H9 (cell line): ENCODE measurements at places on chromosomes 3 and 15. TPM values are rescaled to one million over a fixed set of nuclear protein-coding genes. Genes with fewer than 3 reads are reported as not detected.

GRCh38 chr3:54321520-54321919, 199.2 kb downstream of the CACNA2D3 start:
- no peak overlapping the region for H3K4me3 ChIP-seq
- no peaks in the 10 kb centered on the region for H3K27me3 ChIP-seq
- no peak overlapping the region for H3K27ac ChIP-seq
- no peaks in the 10 kb centered on the region for H3K36me3 ChIP-seq
- H3K4me1 ChIP-seq = no peaks in the 10 kb centered on the region
- DNase-seq = no peak

DNA sequence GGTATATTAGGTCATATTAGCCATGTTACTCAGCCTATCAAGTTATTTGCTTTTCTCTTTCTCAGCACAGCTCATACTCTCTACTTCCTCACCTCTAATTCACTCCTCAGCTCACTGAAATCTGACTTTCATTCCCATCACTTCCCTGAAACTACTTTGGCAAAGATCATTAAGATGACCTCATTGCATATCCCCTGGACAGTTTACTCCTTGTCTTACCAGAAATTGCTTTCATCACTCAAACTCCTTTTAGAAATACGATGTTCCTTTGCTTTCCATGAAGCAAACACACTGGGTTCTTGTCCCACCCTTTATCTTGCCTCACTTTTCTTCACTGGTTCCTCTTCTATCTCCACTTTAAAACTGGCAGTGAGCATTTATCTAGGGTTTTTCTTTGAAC, 354.4 kb downstream of the TUSC7 start:
- H3K36me3 ChIP-seq = no peaks in the 10 kb centered on the region
- peaks cover 4% of the 10 kb centered on the region; the same call in 1 of the 2 replicates for H3K4me1 ChIP-seq
- no peak overlapping the region for H3K27ac ChIP-seq
- no peak overlapping the region for H3K4me3 ChIP-seq
- H3K27me3 ChIP-seq = no peaks in the 10 kb centered on the region

DNA sequence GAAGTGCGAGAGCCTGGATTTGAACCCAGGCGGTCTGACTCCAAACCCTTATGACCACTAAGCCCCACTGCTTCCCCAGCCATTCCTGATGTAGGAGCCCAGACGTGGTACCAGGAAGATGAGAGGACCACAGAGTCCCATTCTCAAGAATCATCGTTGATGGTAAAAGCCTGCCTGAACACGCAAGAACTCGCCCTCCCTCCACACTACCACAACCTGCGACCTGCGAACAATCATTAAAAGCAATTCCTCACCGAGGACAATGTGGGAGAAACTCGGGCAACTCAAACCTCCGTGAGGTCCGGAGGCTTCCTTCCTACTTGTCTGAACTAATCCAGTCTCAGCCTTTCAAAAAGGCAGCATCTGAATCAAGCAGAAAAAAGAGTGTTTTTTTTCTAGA, 10.3 kb downstream of the MAGI1 start:
- H3K4me1 ChIP-seq = 0 out of 2 replicates have a peak, but pooled peaks cover 2% of the 10 kb centered on the region
- H3K27ac ChIP-seq = no peak overlapping the region
- no peak overlapping the region for H3K4me3 ChIP-seq
- no peak for DNase-seq

DNA sequence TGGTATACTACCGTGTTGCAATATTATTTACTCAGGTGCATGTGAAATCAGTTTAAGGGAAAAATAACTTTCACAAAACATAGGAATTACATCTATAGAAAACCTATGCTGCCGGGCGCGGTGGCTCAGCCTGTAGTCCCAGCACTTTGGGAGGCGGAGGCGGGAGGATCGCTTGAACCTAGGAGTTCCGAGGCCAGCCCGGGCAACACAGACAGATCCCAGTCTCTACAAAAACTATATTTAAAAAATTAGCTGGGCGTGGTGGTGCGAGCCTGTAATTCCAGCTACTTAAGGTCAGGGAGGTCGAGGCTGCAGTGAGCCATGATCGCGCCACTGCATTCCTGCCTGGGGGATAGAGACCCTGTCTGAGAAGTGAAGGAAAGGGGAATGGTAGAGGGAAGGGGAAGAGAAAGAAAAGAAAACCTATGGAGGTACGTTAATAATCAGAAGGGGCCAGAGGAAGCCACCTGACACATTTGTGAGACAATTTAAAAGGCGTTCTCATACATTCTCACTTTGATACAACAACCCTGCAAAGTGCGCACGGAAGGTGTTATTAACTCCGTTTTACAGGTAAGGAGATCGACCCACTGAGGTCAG, 456 bp upstream of the TMEM62 start:
- H3K27ac ChIP-seq = no peak overlapping the region
- no peaks in the 10 kb centered on the region; the same call in 1 of the 2 replicates for H3K4me1 ChIP-seq
- H3K36me3 ChIP-seq = peaks cover 2% of the 10 kb centered on the region; the same call in 1 of the 3 replicates

DNA sequence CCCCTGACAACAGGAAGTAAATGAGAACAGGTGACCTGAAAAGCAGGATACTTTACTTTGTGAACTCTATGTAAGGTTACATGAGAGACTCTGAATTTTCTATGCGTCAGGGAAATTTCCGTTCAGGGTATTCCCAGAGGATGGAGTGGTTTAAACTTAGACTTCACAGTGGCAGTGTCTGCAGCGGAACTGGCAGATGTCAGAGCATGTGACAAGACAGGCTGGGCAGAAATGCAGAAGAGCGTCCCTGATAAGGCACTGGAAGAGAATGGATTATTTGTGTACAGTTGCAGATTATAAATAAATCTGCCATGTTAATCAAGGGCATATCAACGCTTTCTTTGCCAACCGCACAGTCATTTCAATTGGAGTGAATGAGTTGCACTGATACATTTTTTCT, 598.4 kb upstream of the ZNF717 start:
- H3K36me3 ChIP-seq = peaks cover 8% of the 10 kb centered on the region; the same call in 1 of the 2 replicates
- DNase-seq = no peak
- no peaks in the 10 kb centered on the region for H3K4me1 ChIP-seq
- no peak overlapping the region for H3K4me3 ChIP-seq
- H3K27ac ChIP-seq = no peak overlapping the region

GRCh38 chr3:48684054-48684349, 1.7 kb downstream of the NCKIPSD start:
- H3K4me3 ChIP-seq = peak overlapping the region; percentile 81
- peaks cover 26% of the 10 kb centered on the region for H3K36me3 ChIP-seq
- H3K27ac ChIP-seq = no peak overlapping the region
- no peak for DNase-seq
- H3K4me1 ChIP-seq = peaks cover 4% of the 10 kb centered on the region; the same call in 1 of the 2 replicates

DNA sequence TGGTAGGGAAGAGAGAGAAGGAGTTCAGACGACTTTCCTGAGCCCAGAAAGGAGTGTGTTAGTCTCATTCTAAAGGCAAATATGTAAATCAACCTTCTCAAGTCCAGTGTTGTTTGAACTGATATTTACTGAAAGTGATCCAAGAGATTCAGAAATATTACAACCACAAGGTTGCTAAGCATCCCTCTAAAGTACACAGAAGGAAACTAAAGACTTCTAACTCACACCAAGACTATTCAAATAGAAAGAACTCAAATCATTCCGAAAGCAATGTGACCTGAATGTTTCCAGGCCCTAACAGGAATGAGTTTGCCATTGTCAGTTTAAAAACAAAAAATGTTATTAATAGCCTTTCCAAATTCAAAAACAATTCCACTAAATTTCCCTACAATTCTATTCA, 56.9 kb upstream of the VGLL3 start:
- no peaks in the 10 kb centered on the region for H3K27me3 ChIP-seq
- no peak for DNase-seq
- H3K27ac ChIP-seq = no peak overlapping the region

DNA sequence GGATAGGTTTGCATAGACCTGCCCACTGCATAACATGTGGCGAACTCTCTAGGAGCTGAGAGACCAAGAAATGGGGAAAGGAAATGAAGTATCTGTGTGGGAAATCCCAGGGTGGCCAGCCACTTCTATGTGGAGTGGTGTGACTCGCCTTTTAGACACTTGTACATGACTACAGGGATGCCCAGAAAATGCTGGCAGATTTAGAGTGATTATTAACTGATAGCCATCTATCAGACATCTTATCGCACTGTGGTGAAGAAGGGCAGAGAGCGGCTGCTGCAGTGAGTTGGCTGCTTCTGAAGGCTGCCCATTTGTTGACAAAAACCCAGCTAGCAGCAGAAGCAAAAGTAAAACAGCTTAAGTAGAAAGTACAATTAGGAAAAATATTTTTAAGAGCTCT, 18.1 kb upstream of the STAC start:
- no peak overlapping the region for H3K27ac ChIP-seq
- H3K4me1 ChIP-seq = no peaks in the 10 kb centered on the region; the same call in 1 of the 2 replicates
- no peaks in the 10 kb centered on the region for H3K27me3 ChIP-seq
- no peak for DNase-seq
- H3K4me3 ChIP-seq = no peak overlapping the region

- no peak overlapping the region for H3K4me3 ChIP-seq
- H3K27me3 ChIP-seq = no peaks in the 10 kb centered on the region
- no peak overlapping the region for H3K27ac ChIP-seq
- H3K4me1 ChIP-seq = no peaks in the 10 kb centered on the region
- DNase-seq = no peak
- no peaks in the 10 kb centered on the region for H3K36me3 ChIP-seq
These were observed 62.7 kb downstream of the HHLA2 start for GRCh38 chr3:108359011-108359410.

- no peak overlapping the region for H3K4me3 ChIP-seq
- H3K27ac ChIP-seq = no peak overlapping the region
- H3K27me3 ChIP-seq = no peaks in the 10 kb centered on the region
- H3K36me3 ChIP-seq = no peaks in the 10 kb centered on the region; the same call in 1 of the 3 replicates
- DNase-seq = no peak
- no peaks in the 10 kb centered on the region for H3K4me1 ChIP-seq
These were observed 326.3 kb upstream of the NR2E3 start for GRCh38 chr15:71484080-71484479.

DNA sequence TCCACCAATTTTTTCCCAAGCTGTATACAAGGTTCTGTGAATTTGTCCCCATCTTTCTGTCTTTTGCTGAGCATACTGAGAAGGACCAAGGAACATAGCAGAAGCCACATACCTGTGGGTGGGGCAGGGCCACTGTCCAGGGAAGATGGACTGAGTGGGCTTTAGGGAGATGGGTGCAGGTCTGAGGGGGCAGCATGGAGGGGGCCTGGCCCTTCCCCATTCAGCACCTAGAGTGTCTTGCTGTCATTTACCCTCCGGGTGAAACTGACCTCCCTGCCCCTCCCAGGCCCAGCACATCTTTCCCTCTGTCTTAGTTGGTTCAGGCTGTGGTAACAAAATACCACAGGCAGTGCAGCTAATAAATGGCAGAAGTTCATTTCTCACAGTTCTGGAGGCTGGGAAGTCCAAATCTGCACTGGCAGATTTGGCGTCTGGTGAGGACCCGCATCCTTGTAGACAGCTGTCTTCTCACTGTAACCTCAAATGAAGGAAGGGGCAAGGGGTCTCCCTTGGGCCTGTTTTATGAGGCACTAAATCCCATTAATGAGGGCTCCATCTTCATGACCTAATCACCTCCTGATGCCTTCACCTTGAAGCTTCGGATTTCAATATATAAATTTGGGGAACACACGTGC, 180.0 kb upstream of the SMAD3 start:
- no peak overlapping the region for H3K4me3 ChIP-seq
- no peaks in the 10 kb centered on the region for H3K27me3 ChIP-seq
- H3K36me3 ChIP-seq = peaks cover 15% of the 10 kb centered on the region
- no peak for DNase-seq
- H3K27ac ChIP-seq = no peak overlapping the region

GRCh38 chr3:175619369-175619768, 760.2 kb downstream of the NAALADL2 start:
- H3K27me3 ChIP-seq = no peaks in the 10 kb centered on the region
- peaks cover 5% of the 10 kb centered on the region; the same call in 1 of the 3 replicates for H3K36me3 ChIP-seq
- no peak overlapping the region for H3K4me3 ChIP-seq
- no peak overlapping the region for H3K27ac ChIP-seq
- DNase-seq = no peak

GRCh38 chr3:100185847-100186246, 71.5 kb upstream of the FILIP1L start:
- H3K27me3 ChIP-seq = no peaks in the 10 kb centered on the region
- H3K27ac ChIP-seq = no peak overlapping the region
- H3K4me3 ChIP-seq = no peak overlapping the region
- DNase-seq = no peak
- H3K36me3 ChIP-seq = peaks cover 5% of the 10 kb centered on the region
- H3K4me1 ChIP-seq = no peaks in the 10 kb centered on the region

DNA sequence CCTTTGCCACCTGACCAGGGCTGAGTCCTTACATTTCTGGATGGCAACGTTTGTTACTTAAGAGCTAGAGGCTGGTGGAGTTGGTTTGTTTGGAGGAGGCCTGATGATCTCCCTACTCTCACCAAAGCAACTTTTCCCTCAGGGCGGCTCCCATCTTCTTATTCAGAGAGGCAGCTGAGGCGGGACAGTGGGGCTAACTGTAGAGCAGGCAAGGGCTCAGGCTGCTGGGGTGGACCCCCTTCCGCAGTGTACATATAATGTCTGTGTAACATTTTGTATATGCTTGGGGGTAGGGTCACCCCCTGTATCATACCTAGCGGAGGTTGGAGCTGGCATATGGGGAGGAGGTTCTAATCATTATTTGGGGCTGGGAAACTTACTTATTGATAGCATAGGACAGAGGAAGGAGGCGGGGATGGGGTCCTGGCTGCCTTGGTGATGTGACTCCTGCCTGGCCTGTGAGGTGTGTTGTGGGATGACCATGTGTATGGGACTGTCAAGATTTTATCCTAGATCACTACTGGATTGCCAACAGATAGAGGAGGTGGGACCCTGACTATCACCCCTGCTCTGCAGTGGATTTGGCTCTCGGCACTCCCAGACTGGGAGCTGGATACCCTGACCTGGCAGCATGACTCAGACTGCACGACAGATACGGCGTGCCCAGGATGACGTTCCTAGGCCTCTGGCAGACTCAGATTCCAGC, 52.5 kb upstream of the UBE2Q2 start:
- H3K27me3 ChIP-seq = no peaks in the 10 kb centered on the region
- peak; percentile 25 for DNase-seq
- H3K36me3 ChIP-seq = no peaks in the 10 kb centered on the region
- H3K4me3 ChIP-seq = no peak overlapping the region
- H3K27ac ChIP-seq = no peak overlapping the region
- no peaks in the 10 kb centered on the region for H3K4me1 ChIP-seq

GRCh38 chr15:28890711-28891495, 5.1 kb downstream of the APBA2 start:
- peaks cover 4% of the 10 kb centered on the region; the same call in 1 of the 2 replicates for H3K36me3 ChIP-seq
- no peak overlapping the region for H3K4me3 ChIP-seq
- H3K4me1 ChIP-seq = no peaks in the 10 kb centered on the region
- no peak for DNase-seq

- H3K4me3 ChIP-seq = no peak overlapping the region
- H3K27ac ChIP-seq = no peak overlapping the region
- peaks cover 35% of the 10 kb centered on the region for H3K36me3 ChIP-seq
These were observed 90.2 kb downstream of the GHSR start for GRCh38 chr3:172357850-172358754.

GRCh38 chr3:190596349-190597285, 82.7 kb downstream of the IL1RAP start:
- DNase-seq = no peak
- H3K36me3 ChIP-seq = no peaks in the 10 kb centered on the region
- no peaks in the 10 kb centered on the region; the same call in 1 of the 2 replicates for H3K4me1 ChIP-seq
- no peak overlapping the region for H3K4me3 ChIP-seq
- H3K27me3 ChIP-seq = no peaks in the 10 kb centered on the region

ISLR gene
- 0.11 and 0.35 TPM in 2 replicates for total RNA-seq

LEO1 gene
- total RNA-seq = 28.4 and 30.3 TPM in 2 replicates

PPP1R14D gene
- not detected in 2 replicates for total RNA-seq

HRG gene
- not detected in 2 replicates for total RNA-seq

TYRO3 gene
- total RNA-seq = 118 and 124 TPM in 2 replicates

ADGRG7 gene
- not detected in 2 replicates for total RNA-seq

RAD51 gene
- total RNA-seq = 39.2 and 44.8 TPM in 2 replicates

CCDC54 gene
- total RNA-seq = not detected in 2 replicates

PODXL2 gene
- total RNA-seq = 24.6 and 24.8 TPM in 2 replicates

IL5RA gene
- not detected in 2 replicates for total RNA-seq

GP9 gene
- total RNA-seq = not detected in 2 replicates
